ENCODE measurements at places on chromosomes 1 and 21.
A peak's percentile ranks its signal among the peaks of the same experiment; 100 is the strongest.

- no peak for DNase-seq
These were observed 18.4 kb downstream of the FMN2 start for GRCh38 chr1:240109920-240110636.

GRCh38 chr1:77906019-77906545 is 17.7 kb downstream of the NEXN start:
- no peak for DNase-seq

- DNase-seq: no peak
These were observed 64.7 kb downstream of the JAK1 start for GRCh38 chr1:64901663-64902062.

- peak; percentile 99 for DNase-seq
These were observed 128.3 kb downstream of the CASZ1 start for GRCh38 chr1:10667861-10668761.

DNA sequence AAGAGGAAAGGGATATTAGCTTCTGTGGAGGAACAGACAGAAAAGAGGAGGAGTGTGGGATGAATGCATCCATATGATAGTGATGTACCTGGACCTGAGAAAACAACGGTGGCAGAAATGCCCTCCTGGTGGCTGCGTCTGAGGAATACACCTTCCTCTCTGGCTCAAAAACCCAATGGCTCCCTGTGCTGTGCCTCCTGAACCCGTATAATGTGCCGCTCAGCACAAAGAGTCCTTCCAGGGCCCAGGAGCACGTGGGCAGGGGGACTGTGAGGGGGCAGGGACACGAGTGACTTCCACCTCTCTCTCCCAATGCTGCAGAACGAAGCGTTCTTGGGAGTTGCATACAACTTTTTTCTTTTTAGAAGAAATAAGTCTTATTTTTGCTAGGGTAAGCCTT is 31.2 kb downstream of the IRF2BP2 start:
- DNase-seq: no peak

- DNase-seq: peak; percentile 86
These were observed 1.6 kb upstream of the MX2 start for GRCh38 chr21:41360072-41360821.

- no peak for DNase-seq
These were observed 135.2 kb downstream of the PSMG1 start for GRCh38 chr21:39048064-39048463.

GRCh38 chr21:33496345-33496744 is 4.8 kb upstream of the DNAJC28 start:
- DNase-seq: no peak

GRCh38 chr1:224528900-224529299 is 87.2 kb upstream of the CNIH3 start:
- DNase-seq: peak; percentile 44

DNA sequence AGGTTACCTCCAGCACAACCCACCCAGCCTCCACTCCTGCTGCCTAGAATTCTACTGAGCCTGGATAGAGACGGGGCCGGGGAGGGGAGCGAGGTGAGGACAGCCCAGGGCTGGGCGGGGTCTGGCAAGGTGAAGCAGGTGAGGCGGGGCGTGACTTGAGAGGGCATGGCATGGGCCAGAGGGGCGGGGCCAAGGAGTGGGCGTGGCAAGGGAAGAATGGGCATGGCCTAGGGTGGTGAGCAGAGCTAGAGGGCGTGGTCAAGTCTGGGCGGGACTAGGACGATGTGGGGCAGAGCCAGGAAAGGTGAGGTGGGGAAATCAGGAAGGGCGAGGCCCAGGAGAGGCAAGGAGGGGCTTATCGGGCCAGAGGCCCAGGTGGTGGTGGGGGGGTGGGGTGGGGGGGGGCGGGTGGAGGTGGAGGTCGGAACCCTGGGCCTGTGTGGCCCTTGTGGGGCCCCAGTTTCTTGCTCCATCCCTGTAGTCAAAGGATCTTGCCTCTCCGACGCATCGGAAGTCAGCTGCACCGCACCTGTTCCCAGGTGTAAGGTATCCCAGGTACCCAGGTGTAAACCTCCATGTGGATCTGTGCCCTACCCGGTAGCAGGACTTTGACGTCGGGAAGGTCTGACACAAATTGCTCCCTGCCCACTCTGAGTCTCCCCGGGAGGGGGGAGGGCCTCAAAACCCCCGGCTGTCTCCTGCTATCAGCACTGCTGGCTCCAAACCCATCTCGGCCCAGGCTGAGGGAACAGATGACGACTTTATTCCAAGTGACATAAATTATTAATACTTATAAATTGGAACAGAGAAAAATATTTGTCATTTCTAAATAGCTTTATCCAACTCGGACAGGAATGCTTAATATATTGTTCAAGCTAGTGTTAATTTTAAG is 32.9 kb upstream of the UTS2 start:
- DNase-seq: no peak

GRCh38 chr1:227898502-227899140 is 49.1 kb downstream of the WNT9A start:
- no peak for DNase-seq

GRCh38 chr1:15731735-15732685 is 4.0 kb upstream of the SLC25A34 start:
- DNase-seq: no peak

Data from NCI-H510A treated with DMSO at 0.1 percent for 48 hours (cell line).